D341Med (cell line): ENCODE measurements at places on chromosomes 16 and 17.

DNA sequence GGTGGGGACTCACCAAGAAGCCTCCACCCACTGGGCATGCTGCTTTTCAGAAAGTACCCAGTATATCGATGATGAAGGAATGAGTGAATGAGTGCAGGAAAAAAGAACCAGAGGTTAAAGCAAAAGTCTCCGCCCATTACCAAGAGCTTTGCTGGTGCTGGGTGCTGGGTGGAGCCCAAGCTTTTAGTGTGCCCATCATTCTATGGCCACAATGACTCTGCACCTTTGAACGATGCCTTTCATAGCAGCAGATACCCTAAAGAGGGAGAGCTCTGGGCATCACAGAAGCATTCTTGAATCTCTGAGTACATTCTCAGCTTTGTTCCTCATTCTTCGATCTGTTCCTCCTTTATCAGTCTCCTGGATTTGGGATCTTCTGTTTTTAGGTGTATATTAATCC, 450.7 kb upstream of the CCL2 start:
- no peak for DNase-seq

GRCh38 chr16:15616475-15617165, 26.3 kb downstream of the MARF1 start:
- no peak for DNase-seq

DNA sequence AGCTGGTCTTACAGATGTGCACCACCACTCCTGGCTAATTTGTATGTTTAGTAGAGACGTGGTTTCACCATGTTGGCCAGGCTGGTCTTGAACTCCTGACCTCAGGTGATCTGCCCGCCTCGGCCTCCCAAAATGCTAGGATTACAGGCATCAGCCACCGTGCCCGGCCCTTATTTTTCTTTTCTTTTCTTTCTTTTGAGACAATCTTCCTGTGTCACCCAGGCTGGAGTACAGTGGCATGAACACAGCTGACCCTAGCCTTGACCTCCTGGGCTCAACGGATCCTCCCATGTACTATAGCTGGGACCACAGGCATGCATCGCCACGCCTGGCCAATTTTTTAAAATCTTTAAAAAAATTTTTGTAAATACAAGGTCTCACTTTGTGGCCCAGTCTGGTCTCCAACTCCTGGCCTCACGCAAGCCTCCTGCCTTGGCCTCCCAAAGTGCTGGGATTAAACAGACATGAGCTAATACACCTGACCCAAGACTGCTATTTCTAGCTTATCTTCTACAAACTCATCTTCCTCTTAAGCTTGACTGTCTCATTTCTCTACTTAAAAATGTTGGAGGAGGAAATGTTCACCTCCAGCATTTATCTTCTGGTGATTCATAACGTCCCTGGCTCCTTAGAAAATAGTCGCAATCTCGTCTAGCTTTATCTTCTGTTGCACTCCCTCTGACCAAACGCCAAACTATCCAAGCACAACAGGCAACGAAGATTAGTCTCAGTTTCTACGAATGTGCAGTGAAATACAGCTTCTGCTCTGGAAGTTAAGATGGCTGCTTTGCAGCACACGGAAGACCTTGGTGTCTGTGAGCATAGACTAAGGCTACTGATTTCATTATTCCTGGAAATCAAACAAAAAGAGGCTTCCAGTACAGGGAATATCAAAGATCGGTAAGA, 8.2 kb upstream of the TMEM94 start:
- no peak for DNase-seq

DNA sequence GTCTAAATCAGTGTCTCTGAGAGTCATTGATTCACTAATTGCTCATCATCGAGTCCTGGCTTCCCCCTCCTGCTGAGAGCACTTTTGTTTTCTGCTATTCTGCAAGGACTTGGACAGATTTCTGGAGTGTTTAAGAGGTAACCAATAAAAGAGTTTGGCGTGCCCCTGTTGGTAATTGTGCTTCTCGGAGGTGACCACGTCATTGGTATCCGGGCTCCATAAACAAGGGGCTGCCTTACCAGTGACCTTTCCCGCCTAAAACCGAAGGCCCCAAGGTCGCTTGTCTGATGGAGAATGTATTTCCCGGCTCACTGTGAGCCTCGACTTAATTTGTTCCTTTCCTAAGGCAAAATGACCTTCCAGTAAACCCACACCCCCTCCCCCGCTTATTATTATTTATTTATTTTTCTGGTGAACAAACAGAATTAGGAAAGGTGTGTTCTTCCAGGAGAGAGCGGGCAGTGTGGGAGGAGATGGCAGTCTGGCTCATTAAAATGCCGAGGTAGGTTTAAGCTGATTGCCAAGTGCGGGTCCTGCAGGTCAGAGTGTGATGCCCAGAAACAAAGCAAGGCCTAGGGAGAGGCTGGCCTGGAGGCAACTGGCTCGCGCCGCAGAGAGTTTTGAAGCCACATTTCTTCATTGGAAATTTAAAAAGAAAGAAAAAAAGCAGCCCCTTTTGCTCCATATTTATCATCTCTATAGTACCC, 30.2 kb downstream of the MSI2 start:
- DNase-seq, result no peak

DNA sequence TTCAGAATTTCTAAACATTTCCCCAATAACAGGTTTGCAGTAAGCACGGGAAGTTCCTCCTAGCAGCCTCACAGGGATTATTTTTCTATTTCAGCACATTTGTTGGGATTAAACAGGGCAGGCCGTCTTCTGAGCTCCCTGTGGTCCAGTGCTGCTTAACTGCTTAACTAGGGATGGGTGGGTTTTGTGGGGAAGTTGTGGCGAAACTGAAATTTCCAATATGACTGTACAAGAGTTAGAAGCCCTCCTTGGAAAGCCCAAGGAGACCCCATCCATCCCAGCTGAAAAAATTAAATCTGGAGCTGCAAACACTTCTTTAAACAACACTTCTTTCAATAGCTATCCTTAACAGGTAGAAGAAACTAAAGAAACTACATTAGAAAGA, 22.2 kb downstream of the FAM117A start:
- no peak for DNase-seq

DNA sequence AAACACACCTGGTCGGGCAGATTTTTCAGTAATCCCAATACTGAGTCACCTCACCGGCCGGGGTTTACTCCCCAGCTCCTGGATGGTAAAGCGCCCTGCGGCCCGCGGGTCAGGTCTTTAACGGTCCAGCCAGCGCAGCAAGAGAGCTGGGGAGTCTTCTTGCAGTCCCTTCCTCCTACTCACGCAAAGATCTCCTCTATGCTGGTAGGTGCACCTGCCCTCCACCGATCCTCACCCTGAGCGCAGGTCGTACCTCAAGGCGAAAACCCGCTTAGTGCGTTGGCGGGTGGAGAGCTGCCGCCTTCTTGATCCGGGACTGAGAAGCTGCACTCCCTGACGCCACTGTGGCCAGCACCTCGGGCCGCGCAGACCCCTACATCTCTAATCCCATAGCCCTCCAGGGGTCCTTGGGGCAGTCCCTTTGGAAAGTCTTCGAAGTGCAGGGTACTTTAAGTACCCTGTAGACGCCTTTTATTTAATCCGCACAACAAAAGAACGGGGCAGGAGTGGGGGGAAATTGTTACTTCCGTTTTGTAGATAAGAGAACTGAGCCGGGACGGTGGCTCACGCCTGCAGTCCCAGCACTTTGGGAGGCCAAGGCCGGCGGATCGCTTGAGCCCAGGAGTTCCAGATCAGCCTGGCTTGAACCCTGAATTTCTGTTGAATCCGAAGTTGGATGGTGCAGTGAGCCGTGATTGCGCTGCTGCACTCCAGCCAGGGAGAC, 10.4 kb upstream of the HOXB13 start:
- peak; percentile 46 for DNase-seq

DNA sequence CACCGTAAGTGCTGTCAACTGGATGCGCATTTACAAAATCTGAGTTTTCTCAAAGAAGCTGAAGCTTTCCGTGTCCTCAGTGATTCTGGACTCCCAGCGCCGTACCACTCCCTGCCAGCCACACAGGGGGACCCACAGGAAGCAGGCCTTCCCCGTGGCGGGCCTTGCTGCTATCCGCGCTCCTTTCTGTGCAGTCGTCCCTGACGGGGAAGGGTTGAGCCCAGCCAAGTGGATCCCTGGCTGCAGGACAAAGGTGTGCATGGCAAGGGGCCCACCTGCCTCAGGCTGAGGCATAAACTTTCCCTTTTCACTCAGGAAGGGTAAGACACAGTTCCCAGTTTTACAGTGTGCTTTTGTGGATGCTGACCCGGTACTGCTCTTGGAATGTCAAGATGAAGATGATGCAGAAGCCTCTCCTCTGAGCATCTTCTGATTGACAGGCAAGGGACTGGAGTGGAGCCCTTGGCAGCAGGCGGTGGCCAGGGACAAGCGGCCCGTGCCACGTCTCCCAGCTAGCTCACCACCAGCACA, 93.0 kb downstream of the ANKRD11 start:
- DNase-seq, result no peak

DNA sequence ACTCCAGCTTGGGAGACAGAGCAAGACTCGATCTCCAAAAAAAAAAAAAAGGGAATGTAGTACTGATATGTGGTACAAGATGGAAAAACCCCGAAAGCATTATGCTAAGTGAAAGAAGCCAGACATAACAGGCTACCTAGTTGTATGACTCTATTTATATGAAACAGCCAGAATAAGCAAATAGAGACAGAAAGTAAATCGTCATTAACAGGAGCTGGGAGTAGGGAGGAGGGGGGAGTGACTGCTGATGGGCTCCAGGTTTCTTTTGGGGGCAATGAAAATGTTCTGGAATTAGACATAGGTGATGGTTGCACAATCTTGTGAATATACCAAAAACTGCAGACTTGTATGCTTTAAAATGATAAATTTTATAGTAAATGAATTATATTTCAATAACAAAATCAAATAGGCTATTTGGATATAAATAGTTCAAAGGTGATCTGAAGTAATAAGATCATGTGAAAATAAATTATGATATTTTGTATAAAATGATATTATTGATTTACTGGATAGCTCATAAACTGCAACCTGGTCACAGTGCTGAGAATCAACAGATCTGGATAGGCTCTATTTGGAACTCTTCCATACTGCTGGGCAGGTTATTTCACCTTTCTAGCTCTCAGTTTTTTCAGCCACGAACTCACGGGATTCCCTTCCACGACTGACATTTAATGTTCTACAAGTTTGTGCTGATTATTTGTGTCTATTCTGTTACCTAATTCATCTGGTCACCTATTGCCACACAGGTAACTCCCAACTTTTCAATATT, 27.1 kb downstream of the ZNF652 start:
- no peak for DNase-seq

- DNase-seq, result no peak
Measured at GRCh38 chr17:75573994-75574393, 13.6 kb upstream of the MYO15B start.

DNA sequence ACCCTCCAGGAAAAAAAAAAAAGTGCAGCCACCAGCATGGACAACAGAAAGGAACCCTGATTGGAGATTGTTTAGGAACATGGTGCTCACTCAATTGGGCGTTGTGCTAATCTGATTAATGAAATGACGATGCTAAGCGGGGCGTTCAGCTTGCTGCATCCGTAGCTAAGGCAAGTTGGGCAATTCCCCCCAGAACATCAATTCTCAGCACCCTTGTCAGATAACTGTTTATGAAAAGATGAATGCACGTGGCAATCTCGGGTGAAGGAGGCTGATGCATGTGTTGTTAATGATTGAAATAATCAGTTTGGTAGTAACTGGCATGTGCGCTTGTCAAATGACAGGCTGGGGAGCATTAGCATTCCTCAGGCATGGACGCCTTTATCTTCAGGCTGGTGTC, 57.0 kb downstream of the HS3ST3A1 start:
- no peak for DNase-seq

- DNase-seq, result no peak
Measured at GRCh38 chr17:36128411-36128978, 24.9 kb downstream of the CCL4 start.

DNA sequence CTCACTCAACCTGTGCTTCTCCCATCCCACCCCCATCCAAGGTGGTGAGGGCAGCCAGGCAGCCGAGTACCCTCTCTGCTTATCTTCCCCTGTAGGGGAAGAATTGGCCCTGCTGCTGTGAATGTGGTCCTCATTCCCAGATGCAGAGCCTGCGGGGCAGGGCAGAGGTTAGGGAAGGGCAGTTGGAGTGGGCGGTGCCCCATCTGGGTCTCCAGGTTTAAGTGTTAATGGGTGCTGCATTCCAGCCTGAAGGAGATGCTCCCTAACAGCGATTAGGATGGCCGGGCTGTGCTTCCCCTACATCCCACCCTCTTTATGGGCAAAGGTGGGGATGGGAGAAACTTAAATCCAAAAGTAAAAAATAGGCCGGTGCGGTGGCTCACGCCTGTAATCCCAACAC, 12.1 kb downstream of the TMEM95 start:
- no peak for DNase-seq

DNA sequence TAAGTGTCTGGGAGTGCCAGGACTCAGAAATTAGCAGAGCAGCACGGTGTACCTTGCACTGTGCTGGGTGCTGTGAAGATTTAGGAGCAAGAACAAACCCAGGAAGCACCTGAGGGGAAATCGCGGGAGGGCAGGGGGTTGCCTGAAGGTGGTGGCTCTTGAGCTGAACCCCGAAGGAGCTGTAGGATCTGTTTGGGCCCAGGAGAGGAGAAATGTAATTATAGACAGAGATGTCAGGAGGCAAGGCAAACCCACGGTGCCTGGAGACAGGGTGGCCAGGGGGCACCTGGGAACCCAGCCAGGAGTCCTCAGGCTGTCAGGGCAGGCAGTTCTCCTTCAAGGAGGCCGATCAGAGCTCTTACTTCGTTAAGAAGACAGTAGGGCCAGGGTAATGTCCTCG, 109.1 kb downstream of the C16orf78 start:
- no peak for DNase-seq

DNA sequence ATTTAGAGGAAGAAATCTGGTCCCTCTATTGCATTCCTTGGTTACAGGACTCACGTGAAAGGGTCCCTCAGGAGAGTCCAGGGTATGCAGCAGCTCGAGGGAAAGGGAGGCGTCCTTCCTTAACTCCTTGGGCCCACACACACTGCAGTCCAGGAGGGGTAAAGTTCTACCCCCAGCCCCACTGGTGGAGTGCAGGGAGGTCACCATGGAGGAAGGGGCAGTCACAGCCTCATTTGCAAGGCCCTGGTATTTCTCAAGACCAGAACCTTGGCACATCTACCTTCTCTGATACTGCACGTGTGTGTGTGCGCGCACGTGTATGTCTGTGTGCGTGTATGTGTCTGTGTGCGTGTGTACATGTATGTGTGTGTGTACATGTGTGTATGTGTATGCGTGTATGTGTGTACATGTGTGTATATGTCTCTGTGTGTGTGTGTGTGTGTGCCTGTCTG, 11.1 kb downstream of the HIC1 start:
- DNase-seq, result no peak

GRCh38 chr17:72700226-72700625, 392.3 kb downstream of the SLC39A11 start:
- no peak for DNase-seq

DNA sequence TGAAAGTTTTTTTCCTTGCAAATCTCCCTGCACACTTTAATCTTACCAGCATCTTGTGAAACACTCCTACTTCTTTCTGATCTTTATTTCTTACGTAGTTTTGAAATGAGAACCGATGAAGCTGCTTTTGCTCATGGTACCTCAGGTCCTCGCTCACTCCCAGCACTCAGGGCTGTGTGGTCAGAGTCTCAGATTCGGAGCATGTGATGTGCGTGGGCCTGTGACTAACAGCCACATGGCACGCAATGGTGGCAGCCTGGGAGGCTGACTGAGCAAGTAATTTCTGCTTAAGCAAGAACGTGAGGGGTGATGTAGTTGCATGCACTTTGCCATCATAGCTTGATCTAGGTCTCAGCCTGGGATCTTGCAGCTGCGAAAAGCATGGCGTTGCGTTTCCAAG, 624.3 kb downstream of the MAF start:
- DNase-seq, result no peak

- no peak for DNase-seq
Measured at GRCh38 chr17:50326831-50327364, 19.0 kb upstream of the XYLT2 start.
